ENCODE measurements at places on chromosomes 4 and X. TPM values are rescaled to one million over a fixed set of nuclear protein-coding genes. Genes with fewer than 3 reads are reported as not detected.

- DNase-seq, result no peak
Measured at GRCh38 chr4:145791988-145792387, 112.0 kb downstream of the C4orf51 start.

SUV39H1 gene
- 3.8 TPM for total RNA-seq

- no peak for DNase-seq
Measured at GRCh38 chrX:120727452-120727851, 97.6 kb upstream of the C1GALT1C1 start.

GRCh38 chrX:30791296-30792278 is 97.5 kb downstream of the TAB3 start:
- DNase-seq, result no peak

DNA sequence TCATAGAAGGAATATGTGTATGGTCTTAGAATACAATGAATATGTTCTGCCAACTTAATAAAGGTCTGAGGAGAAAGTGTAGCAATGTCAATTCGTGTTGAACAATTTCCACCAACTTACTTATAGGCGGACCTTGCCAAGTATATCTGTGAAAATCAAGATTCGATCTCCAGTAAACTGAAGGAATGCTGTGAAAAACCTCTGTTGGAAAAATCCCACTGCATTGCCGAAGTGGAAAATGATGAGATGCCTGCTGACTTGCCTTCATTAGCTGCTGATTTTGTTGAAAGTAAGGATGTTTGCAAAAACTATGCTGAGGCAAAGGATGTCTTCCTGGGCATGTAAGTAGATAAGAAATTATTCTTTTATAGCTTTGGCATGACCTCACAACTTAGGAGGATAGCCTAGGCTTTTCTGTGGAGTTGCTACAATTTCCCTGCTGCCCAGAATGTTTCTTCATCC is 9.2 kb downstream of the ALB start:
- DNase-seq, result no peak

DNA sequence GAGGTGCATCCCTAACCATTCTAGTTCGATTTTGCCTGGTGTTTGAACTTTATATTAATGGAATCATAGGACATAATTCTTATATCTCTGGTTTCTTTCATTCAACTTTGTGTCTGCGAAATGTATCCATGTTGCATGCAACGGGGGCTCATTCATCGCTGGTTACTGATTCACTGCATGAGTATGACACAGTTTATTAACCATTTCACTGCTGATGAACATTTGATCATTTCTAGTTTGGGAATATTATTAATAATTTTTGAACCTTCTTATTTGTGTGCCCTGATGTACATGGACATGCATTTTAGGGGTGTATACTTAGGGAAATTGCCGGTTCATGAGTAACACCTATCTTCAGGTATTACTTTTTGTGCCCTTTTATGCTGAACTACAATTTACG is 5.1 kb upstream of the TMEM271 start:
- DNase-seq, result no peak

- no peak for DNase-seq
Measured at GRCh38 chr4:45741897-45742296, 382.0 kb downstream of the GABRG1 start.

- no peak for DNase-seq
Measured at GRCh38 chrX:112279940-112280339, 197.4 kb upstream of the TRPC5 start.

GRCh38 chrX:154409222-154409871 is at the start of gene DNASE1L1:
Gene DNASE1L1, minus strand, starts transcription at chrX:154409254. Its CDS starts 3,686 bp downstream, at chrX:154405568.
- peak; percentile 94 for DNase-seq

GRCh38 chrX:81336455-81337152 is 134.7 kb downstream of the SH3BGRL start:
- no peak for DNase-seq

All from posterior vena cava (tissue), 2 donors.